NCI-H524 (cell line): ENCODE measurements at places on chromosomes 1 and 21.

- no peak for DNase-seq
Measured at GRCh38 chr1:94951509-94952208, 24.7 kb upstream of the CNN3 start.

DNA sequence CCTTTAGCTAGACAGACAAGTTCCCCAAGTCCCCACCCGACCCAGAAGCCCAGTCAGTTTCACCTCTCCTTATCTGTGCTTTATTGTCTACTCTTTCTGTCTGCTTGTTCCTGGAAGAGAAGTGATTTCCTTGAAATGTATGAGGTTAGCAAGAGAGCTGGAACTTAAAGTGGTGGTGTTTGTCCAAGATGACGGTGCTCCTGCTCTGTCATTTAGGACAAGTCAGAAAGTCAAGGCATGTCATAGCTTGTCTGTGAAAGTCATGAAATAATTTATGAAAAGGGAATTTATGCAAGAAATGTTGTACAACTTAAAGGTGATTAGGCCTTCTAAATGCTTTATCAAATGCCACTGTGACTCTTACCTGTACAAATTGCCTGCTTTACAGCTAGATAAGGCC lies 178.1 kb downstream of the PLA2G4A start:
- no peak for DNase-seq

DNA sequence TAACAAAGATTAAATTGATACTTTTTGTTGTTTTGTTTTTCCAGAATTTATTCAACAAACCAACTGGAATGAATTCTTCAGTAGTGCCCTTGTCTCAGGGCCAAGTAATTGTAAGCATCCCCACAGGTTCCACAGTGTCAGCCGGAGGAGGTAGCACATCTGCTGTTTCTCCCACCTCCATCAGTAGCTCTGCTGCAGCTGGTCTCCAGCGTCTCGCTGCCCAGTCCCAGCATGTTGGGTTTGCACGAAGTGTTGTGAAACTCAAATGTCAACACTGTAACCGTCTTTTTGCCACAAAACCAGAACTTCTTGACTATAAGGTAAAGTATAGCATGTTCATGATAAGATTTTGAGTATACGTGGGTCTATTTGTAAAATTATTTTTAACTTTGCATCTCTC lies 118.5 kb downstream of the ZMYM4 start:
- DNase-seq: no peak

DNA sequence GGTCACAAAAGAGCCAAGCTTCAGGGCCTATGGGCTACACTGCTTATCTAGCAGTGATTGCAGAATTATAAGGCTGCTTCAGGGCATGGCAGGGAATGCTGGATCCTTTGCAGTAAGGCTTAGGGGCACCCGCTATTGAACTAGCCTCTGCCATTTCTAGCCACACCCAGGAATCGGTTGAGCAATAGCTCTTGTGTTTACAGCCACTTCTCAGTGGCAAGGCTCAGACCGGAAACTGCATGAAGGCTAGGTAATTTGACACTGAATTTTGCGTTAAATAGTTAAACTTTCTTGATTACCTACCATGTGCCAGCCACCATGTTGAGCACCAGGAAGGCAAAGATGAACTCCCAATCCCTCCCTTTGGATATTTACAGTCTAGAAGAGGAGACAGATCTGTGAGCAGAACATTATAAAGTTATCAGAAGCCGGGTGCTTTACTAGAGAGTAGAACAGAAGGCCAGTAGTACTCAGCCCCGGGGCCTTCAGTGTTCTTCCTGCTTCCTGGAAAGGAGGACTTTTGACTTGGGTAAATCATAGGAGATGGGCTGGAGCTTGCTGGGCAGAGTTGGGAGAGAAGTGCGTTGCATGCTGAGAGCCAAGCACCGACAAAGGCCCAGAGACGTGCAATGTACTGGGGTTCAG lies 98.6 kb upstream of the LPGAT1 start:
- DNase-seq: no peak

DNA sequence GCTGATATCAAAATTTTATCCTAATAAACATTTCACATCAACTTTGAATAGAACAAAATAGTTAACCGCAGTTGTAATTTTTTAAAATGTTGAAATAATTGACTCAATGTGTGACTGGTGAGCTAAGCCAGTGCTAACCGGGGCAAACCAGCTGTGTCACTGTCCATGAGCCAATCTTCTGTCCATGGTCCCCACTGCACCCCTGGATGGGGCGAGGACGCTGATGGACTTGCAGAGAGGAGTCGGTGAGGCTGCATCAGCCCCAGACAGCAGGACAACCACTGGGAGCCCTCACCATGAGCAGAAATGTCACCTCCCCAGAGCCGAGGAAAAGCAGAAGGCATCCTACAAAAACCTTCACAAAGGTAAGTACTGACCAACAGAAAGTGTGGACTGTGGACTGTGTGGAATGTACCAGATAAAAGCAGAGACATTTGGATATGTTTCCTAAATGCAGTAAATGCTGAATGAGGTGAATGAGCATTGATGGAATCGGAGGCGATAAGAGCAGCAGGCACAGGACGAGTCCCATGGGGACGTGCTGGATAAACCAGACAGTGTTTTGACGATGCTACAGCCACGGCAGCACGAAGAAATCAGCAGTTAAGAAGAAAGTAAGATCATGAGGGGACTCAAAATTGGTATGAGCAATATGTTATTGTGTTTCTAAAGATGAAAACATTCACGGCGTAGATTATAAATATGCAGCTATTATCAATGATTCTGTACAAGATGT lies 115.0 kb upstream of the BACE2 start:
- no peak for DNase-seq

- no peak for DNase-seq
Measured at GRCh38 chr1:22288593-22289241, 145.8 kb upstream of the WNT4 start.

GRCh38 chr1:15758953-15759661 lies 512 bp downstream of the FBLIM1 start:
- DNase-seq: no peak

DNA sequence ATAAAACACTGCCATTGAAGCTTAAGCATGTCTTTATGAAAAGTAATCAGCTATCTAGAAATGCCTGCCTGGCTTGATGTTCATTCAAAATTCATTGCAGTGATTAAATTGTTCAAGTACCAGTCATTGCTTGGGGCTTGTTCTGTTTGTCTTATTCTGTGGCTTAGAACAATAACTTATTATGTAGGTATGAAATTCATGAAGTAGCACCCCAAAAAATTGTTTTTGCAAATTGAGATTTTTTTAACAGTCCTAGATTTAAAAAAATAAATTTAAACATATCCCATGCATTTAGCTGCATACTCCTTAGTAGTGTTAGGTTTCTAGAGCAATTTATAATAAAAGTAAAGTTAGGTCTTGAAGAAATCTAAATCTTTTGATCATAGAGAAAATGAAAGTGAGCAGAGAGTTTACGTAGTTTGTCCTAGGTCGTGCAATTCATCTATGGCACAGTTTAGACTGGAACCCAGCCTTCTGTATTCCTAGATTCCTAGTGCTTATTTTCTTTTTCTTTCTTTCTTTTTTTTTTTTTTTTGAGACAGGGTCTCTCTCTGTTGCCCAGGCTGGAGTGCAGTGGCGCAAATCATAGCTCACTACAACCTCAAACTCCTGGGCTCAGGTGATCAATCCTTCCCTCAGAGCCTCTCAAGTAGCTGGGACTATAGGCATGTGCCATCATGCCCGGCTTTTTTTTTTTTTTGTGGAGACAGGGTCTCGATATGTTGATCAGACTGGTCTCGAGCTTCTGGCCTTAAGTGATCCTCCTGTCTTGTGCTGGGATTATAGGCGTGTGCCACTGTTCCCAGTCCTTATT lies 9.3 kb downstream of the MIER1 start:
- peak; percentile 6 for DNase-seq

DNA sequence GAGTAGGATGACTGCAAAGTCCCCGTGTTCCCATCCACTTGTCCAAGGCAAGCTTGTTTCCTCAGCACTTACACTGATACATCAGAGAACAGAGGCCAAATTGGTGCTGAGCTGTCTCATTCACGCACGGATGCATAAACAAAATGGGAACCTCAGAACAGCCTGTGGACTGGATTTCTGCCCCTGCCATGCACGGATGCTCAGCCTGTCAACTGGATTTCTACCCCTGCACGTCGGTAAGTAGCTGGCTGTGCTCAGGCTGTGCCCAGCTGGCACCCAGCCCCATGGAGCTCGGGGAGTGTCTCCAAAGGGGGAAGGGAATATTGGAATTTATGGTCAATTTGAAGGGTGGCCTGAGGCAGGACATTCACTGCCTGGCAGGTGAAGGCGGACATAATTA lies 40.8 kb upstream of the TMPRSS2 start:
- no peak for DNase-seq

- DNase-seq: no peak
Measured at GRCh38 chr1:9717193-9718005, 65.9 kb downstream of the PIK3CD start.

- no peak for DNase-seq
Measured at GRCh38 chr1:6288665-6289064, 27.8 kb upstream of the GPR153 start.

DNA sequence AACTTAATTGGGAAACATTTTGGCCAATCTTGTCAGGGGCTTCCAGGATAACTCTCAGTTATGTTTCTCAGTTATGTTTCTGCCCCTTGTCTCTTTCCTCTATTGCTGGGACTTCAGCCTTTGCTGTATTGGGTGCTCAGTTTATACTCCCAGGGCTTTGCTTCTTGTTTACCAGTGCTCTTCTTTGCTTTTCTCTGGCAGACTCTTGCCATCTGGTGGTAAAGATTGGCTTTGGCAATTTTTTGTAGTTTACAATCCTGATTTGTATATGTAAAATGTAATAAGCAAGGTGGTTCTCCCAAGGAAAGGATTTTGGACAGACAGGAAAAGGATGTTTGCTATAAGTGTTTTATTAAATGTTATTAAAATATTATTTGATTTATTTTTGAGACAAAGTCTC lies 37.9 kb downstream of the FABP3 start:
- DNase-seq: no peak

DNA sequence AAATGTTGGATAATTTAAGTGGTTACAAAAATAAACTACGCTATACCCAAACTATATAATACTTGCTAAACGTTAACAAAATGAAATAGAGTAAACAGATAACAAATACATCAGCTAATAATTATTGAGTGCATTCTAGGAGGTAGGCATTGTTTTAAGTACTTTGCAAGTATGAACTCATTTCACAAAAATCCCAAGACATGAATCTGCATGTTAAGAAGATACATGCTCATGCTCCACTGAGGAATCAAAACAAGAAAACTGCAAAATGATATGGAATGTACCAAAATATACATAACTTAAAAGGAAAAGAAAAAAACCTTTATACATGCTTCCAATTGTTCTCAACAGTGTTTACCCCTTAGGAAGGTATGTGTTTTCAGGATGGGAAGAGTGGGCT lies 2.5 kb downstream of the FRRS1 start:
- no peak for DNase-seq

DNA sequence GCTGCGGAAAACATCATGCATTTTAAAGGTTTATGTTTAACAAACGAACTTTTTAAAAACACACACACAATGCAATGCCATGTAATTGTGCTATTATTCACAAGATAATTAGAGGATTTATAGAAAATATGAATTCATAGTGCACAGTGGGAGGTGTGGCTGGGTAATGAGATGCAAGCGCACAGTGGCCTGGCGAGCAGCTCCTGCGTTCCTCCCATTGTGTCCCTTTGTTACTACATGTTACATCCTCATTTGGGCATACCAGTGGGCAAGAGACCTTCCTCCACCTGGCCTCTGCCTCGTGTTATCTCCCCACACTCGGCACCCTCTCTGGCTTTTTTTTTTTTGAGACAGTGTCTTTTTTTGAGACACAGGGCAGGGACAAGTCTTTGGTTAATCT lies 30.0 kb upstream of the TENT5B start:
- DNase-seq: no peak

- DNase-seq: no peak
Measured at GRCh38 chr1:78340006-78340405, 150.8 kb upstream of the PTGFR start.

- no peak for DNase-seq
Measured at GRCh38 chr1:54012863-54013262, 5.1 kb downstream of the LDLRAD1 start.

GRCh38 chr1:9081473-9081872 lies 12.0 kb upstream of the SLC2A5 start:
- DNase-seq: no peak

- peak; percentile 51 for DNase-seq
Measured at GRCh38 chr1:196660852-196661251, 9.0 kb downstream of the CFH start.

DNA sequence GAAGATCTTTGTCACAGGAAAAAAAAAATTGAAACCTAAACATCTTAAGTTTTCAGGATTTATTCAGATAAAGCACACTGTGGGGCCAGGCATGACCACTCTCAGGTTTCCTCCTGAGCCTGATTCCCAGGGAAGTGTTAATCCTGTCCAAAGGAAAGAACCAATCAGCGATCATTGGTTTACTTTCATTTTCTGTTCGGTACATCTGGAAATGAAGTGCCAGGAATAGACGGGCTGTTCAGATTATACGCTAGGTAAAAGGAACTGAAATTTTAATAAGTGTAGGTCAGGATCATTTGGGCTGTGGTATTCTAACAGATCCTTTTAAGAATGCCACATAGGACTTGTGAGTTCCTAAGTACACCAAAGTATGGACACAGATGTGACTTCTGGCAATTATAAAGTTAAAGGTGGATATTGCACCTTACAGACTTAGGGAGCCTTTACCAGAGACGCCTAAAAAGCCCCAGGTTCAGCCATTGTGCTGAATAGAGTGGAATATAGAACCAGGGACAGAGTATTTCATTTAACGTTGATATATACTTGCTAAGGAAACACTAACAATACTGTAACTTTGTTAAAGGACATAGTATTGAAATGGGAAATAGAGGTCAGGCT lies 9.3 kb upstream of the CACYBP start:
- DNase-seq: peak; percentile 35

GRCh38 chr1:226604560-226605317 lies 56.2 kb downstream of the STUM start:
- no peak for DNase-seq

GRCh38 chr1:234676103-234676594 lies 66.2 kb upstream of the IRF2BP2 start:
- peak; percentile 78 for DNase-seq

DNA sequence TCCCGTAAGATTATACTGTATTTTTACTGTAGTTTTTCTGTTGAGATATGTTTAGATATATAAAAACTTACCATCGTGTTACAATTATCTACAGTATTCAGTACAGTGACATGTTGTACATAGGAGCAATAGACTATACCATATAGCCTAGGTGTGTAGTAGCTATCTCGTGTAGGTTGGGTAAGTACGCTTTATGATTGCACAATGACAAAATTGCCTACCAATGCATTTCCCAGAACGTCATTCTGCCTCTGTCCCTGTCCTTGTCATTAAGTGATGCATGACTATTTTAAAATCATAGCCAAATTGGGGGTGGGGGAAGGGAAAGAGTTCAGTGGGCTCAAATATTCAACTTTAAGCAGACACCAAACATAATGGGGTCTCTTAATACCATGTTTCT lies 233.8 kb upstream of the TMEM51 start:
- no peak for DNase-seq

DNA sequence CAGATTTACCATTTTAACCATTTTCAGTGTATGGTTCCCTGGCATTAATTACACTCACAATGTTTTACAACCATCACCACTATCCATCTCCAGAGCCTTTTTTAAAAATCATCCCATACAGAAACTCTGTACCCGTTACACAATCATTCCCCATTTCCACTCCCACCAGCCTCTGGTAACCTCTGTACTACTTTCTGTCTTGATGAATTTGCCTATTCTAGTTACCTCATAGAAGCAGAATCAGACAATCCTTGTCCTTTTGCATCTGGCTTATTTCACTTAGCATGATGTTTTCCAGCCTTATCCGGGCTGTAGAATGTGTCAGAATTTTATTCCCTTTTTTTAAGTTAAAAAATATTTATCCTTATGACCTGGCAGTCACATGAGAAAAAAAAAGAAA lies 33.0 kb downstream of the PGM1 start:
- DNase-seq: no peak

- DNase-seq: no peak
Measured at GRCh38 chr1:228786361-228787129, 51.3 kb downstream of the RHOU start.
